GM12891 (cell line): ENCODE measurements at places on chromosomes 4 and X.

GRCh38 chr4:27861381-27861787 lies 1000.7 kb downstream of the STIM2 start:
- DNase-seq = no peak

- peak; percentile 5 for DNase-seq
Measured at GRCh38 chr4:73341454-73341853, 62.6 kb upstream of the ALB start.

DNA sequence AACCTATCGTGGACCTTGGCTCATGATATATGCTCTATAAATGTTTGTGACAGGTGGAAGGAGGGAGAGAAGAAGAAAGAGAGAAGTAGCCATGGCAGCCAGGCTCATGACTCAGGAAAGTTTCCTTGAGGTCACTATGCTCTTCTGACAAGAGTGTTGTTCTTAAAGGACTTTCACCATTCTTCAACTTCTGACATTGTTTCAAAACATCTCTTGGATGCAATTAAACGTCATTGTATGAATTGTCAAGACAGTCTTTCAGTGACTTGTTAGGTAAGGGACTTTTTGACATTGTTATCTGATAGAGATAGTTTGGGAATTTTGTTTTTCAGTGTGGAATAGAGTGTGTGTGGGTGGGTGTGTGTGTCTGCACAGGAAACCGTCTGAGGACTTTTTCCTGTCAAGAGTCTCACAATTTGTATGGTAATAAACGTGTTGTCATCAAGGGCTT lies 617.0 kb downstream of the MID1IP1 start:
- no peak for DNase-seq

DNA sequence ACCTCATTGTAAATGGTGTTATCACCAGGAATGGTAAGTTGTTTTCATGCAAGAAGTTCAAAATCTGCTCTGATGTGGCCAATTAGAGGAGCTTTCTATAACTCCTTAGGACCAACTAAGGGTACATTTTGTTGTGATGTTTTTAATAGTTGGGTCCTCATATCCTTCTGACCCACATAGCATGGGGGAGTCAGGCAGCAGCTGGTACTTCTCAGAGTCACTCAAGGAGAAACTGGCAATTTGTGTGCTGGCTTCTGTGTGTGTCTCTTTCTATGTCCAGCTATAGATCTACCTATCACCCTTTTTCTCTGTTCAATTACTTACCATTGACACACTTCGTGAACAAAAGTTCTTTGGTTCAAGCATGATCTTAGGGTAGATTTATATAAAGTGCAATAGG lies 194.3 kb upstream of the TENM3 start:
- no peak for DNase-seq

GRCh38 chr4:83320548-83320947 lies 14.1 kb downstream of the HPSE start:
- DNase-seq = no peak

DNA sequence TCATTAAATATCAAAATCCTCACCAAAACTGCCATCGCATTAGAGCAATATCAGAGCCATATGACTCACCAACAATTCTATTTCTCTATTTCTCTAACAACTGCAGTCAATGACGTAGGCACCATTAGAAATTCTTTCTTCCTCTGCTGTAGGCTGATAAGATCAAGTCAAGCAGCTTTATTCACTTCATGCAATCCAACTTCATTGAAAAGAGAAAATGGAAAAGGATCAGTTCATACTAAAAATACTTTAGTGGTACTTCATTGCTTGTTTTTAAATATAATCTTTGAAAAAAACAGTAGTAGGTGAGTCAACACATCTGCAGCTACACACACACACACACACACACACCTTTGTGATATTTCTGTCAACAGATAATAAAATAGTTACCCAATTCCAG lies 345.3 kb upstream of the TENM3 start:
- no peak for DNase-seq

- DNase-seq = no peak
Measured at GRCh38 chrX:121151293-121151692, 103.9 kb downstream of the GLUD2 start.

GRCh38 chr4:102326951-102327350 lies 18.3 kb downstream of the SLC39A8 start:
- no peak for DNase-seq

DNA sequence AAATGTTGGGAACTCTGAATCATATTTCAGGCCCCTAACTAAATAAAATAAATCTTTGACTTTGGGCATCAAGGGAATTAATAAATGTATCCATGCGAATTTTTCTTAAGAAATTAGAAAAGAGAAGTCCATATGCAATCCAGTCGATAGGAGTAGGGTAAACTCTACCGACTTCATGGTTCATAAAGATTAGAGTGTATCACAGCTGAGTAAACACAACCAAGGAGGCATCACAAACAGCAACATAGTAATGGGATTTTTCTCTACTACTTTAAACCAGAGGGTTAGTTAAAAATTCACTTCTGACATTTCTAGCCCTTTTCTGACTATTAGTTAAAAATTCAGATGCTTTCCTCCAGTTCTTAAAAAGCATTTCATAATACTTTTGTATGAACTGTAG lies 19.9 kb downstream of the SEPTIN11 start:
- DNase-seq = no peak

DNA sequence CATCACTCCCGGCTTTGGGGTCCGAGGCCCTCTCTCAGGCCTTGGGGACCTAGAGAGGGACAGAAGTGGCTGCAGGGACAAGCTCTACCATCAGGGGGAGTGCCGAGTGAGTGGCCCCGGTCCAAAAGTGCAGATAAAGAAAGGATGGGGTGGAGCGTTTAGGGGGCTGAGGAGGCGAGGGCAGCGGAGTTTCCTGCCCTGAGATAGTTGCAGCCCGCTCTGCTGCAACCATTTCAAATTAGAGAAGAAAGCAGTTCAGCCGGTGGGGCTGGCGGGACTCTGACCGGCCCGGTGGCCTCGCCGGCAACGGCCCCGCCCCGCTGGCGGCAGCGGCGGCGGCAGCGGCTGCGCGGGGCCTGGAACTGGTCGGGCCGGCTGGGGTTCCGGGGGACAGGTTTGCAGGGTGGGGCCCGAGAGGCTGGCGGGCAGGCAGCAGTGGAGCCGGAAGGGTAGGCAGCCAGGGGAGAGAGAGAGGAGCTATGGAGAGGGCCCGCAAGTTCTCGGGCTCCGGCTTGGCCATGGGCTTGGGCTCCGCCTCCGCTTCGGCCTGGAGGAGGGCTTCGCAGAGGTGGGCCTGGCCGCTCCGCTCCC lies 7.6 kb downstream of the DLG3 start:
- no peak for DNase-seq

- no peak for DNase-seq
Measured at GRCh38 chr4:185016946-185017758, 1.1 kb upstream of the HELT start.

GRCh38 chr4:5895287-5895686 lies 2.4 kb upstream of the CRMP1 start:
- no peak for DNase-seq

GRCh38 chr4:111957116-111957515 lies 188.1 kb upstream of the FAM241A start:
- DNase-seq = no peak

DNA sequence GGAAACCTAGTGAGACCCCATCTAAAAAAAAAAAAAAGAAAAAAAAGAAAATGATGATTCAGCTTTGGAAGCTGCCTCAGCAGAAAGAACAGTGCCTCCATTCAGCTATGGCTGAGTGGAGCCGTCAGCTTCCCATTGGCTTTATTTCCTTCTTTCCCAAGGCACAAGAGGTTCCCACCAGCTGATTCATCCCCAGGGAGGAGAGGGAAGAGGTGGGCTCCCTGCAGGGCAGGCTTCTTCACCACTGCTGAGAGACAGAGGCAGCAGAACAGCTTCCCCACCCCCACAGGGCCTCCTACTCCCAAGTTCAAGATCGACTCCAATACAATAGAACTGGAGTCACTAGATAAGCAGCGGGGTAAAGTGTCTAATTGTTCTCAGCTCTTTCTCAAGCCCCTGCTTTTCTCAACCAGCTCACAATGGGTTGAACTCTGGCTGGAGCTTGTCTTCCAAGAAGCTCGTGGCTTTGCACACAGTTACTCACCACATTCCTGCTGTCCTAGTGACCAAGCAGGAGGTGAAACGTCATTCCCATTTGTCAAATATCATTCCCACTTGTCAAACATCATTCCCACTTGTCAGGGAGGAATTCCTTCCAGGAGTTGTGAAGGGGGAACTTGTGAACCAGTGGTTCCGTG lies 47.8 kb downstream of the FHDC1 start:
- DNase-seq = no peak

GRCh38 chr4:103272174-103272573 lies 74.0 kb upstream of the CENPE start:
- no peak for DNase-seq
